ENCODE measurements at places on chromosomes 1 and 21.

GRCh38 chr1:217534566-217534965, 96.3 kb downstream of the GPATCH2 start:
- DNase-seq = no peak

GRCh38 chr1:906600-907420, 16.9 kb upstream of the SAMD11 start:
- no peak for DNase-seq

DNA sequence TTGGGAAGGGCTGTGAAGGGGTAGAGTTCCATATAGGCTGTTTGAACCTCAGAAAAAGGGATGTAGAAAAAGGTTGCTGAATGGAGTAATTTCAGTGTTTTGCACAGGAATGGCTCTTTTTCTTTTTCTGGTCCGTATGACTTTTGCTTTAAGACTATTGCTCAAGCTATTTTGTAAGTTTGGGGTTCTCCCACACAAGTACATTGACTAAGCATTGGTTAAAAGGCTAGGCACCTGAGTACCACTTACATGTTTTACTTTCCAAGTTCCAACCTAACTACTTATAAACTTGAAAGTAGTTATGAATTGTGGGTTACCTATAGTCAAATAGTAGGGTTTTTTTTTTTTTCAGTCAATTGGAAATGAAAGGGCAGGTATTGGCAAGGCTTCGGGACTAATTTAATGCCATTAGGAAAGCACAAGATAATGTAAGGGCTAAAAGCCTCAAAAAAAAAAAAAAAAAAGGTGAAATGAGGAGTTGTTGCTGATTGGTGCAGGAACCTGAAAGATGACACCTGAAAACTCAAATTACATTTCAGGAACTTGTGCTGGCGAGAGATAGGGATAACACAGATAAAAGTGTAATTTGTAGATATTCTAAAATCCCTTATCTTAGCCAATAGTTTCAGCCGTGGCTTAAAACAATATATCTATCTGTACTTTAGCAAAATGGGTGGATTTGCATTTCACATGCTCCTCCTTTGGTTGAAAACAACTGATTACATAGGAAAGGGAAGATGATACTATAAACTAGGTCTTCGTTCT, 209.5 kb downstream of the RPS6KC1 start:
- DNase-seq = no peak

DNA sequence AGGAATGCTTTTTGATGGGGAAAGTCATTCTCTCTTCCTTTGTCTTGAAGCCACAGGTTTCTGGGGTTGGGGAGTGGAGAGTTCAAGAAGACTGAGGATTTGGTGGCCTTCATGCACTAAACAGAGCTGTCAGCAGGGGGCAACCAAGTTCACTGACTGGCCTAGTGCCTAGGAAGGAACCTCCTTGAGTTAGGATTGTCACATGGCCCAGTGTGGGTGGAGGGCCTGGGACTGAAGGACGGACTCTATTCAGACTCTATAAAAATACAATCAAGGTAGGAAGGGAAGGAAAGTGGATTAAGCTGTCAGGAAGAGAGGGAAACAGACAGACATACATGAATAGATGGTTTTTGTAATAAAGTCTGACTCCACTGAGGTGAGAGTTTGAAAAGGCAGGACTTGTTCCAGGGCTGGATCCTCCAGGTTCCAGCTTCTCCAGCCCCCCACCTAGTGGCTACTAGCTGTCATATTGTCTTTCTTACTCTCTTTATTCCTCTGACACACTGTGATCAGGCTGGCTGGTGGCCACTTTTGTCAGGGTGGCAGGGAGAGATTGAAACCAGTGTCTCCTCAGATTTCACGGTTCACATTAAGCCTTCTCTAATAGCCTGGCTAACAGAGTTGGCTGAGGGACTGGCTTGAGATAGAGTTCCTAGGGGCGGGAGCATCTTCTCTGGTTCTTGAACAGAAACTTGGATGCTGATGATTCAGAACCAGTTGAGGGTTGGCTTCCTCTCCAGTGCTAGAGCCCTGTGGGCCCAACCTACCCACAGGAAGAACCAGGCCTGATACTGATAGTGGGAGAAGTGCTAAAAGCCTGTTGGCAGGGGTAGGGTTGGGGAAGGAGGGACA, 4.1 kb upstream of the SH3BGRL3 start:
- DNase-seq = peak; percentile 24

DNA sequence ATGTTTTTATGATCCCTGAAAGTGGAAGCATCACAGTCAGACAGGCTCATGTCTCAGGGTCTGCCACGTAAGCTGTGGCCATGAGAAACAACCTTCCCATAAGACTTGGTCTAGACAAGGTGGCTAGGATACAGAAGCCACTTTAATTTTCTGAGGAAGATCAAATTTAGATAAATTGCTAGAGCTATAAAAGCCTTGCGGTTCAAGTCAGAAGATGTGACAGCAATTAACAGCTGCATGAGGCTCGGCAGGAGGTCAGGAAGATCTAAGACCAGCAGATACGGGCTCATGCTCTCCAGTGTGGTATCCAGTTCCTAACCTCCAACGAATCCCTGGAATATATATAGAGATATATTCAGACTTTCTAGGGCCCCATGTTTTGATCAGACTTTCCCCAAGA, 577.1 kb downstream of the PLPP3 start:
- DNase-seq = no peak

GRCh38 chr1:8667869-8668594, 149.4 kb downstream of the RERE start:
- DNase-seq = no peak

Data from amygdala (tissue), 56 donors.